ENCODE measurements at places on chromosomes 2 and 18.

GRCh38 chr2:30716123-30716900 lies 90.9 kb downstream of the CAPN13 start:
- DNase-seq, result no peak

DNA sequence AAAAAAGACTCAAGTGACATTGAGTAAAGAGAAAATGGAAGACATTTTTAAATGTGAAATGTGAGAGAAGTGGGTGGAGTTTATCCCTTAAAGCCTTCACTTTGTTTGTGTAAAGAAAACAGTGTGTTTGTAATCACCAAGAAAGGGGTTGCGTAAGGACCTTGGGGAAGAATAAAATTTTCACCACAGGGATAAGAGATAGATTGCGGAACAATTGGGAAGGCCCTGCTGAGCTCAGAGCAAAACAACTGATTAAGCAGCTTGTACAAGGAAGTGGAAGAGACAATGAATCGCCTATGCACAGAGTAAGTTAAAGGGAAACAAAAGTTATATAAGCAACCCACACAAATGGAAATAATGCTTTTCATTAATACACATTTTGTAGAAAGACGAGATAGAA lies 327.7 kb downstream of the RAD51AP2 start:
- no peak for DNase-seq

DNA sequence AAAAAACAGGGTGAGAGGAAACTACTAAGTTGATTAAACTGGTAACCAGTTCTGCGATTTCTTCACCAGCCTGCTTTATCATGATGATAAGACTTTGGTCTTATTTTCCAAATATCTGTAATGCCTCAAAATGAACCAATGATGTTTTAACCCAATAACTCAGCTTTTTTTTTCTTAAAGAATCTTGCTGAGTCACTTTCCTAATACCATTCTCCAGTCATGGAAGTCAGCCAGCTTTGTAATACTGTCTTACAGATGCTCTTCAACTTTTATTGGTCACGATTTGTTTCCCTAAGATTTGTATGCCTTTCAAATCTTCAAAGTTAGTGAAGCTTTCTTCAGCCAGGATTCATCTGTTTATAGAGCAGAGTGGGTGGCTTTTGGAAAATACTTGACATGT lies 47.7 kb upstream of the SMIM21 start:
- no peak for DNase-seq

- DNase-seq, result no peak
Measured at GRCh38 chr2:229943770-229944449, 21.6 kb downstream of the FBXO36 start.

DNA sequence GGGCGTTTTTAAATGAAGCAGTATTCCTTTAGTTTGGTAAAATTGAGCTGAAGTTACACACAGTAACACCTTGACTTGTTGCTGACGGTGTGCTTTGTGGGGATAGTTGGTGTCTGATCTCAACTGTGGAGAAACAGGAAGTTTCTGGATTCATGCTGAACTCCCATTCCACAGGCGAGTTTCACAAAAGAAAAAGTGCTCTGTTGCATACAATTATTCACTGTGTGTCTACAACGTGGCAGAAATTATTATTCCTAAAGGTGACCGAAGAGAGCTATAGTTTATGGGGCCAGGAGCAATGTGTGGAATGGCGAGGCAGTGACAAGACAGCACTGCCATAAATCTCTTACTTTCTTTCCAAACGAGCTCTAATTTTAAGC lies 463 bp upstream of the CABYR start:
- DNase-seq, result no peak

- DNase-seq, result no peak
Measured at GRCh38 chr18:9290156-9290555, 44.4 kb upstream of the TWSG1 start.

- DNase-seq, result no peak
Measured at GRCh38 chr2:108129636-108130035, 110.1 kb upstream of the SULT1C3 start.

DNA sequence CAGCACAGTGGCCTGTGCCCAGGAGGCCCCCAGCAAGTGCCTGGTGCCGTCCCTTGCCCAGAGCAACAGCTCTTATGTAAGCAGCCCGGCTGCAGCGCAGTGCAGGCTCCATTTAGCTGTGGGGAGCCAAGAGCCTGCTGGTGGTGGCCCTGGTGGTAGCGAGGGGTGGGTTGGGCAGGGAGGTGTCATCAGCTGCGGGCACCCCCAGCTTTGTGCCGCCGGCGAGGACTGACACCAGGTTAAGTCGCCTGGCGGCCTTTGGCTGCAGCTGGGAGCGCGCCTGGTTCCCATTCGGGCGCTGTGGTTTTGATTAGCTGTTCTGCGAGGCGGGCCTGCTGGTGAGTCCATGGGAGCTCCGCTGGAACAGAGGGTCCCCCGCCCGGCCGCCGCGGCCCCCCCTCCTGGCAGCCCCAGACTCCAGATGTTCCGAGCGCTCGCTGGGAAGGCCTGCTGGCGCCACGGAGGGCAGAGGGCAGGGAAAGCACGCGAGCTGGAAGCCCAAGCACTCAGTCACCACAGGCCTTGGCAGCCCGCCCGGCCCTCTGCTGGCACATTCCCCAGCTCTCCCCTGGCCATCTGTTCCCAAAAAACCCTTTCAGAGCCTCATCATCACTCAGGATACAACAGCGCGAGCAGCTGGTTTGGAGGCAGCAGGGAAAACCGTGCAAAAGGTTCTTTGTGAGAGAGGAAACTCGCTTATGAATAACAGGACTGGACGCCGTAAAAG lies 18.4 kb downstream of the ATOH8 start:
- no peak for DNase-seq

GRCh38 chr2:167293172-167293781 lies 405.0 kb downstream of the XIRP2 start:
- no peak for DNase-seq

DNA sequence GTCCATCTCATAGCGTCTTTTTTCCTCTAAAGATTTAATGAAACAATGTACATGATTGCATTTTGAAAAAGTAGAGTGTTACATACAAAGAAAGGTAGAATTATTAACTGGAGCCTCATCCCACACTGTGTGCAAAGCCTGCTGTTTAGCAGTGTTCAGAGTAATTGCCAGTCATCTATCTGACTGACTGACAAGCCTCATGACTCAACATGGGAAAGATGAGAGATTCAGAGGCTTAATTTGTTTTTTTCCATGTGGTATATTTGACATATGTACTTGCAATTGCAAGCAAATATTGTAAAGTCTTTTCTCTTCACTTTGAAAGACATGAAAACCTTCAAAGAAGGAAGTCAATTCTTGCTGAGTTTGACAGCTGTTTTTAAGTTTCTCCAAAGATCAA lies 14.7 kb downstream of the PCARE start:
- DNase-seq, result no peak

DNA sequence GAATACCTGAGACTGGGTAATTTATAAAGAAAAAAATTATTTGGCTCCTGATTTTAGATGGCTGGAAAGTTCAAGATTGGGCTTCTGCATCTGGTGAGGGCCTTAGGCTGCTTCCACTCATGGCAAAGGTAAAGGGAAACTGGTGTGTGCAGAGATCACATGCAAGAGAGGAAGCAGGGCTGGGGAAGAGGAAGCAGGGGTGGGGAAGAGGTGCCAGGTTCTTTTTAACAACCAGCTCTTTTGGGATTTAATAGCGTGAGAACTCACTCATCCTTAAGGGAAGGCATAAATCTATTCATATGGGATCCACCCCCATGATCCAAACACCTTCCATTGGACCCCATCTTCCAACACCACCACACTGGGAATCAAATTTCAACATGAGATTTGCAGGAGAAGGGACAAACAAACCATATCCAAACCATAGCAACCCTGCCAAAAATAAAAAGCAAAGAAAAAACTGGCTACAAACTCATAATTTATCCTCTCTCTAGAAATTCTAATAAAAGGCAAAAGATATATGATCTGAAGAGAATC lies 30.4 kb downstream of the PRKRA start:
- no peak for DNase-seq

- DNase-seq, result no peak
Measured at GRCh38 chr2:10759151-10759714, 37.8 kb downstream of the ATP6V1C2 start.

Measured in stimulated activated CD4-positive, alpha-beta T cell treated with anti-CD3 and anti-CD28 coated beads, Interleukin-4, amount 100 ng/mL, for 4 hours (primary cell).